ENCODE measurements at places on chromosomes 7 and 10. TPM values are rescaled to one million over a fixed set of nuclear protein-coding genes. Genes with fewer than 3 reads are reported as not detected.
A peak's percentile ranks its signal among the peaks of the same experiment; 100 is the strongest.

The NKX2-3 gene
- total RNA-seq = not detected

The ELFN1 gene
- 10.5 TPM for total RNA-seq

The CASP7 gene
- total RNA-seq = 9.9 TPM

The EBF3 gene
- 6.2 TPM for total RNA-seq

The KIN gene
- total RNA-seq = 10.0 TPM

The PRR15 gene
- not detected for total RNA-seq

The KCNK18 gene
- not detected for total RNA-seq

DNA sequence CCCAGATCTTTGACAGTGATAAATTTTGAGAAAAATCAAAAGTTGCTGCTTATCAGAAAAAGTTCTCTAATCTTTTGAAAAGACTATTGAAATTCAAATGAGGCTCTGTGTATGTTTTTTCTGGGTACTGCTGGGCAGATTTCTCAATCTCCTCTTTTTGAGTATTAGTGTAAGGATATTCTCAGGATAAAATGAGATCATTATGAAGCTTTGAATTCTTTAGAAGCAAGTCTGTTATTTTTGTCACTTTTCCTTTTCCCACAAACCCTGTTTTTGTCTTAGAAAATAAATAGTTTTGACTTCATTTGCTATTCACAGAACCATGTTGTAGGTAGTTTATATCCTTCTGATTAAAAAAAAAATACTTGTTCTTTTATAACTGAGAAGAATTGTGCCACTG is 7.9 kb downstream of the STAM start:
- H3K4me3 ChIP-seq = no peak overlapping the region
- H3K36me3 ChIP-seq = peaks cover 9% of the 10 kb centered on the region
- DNase-seq = no peak

DNA sequence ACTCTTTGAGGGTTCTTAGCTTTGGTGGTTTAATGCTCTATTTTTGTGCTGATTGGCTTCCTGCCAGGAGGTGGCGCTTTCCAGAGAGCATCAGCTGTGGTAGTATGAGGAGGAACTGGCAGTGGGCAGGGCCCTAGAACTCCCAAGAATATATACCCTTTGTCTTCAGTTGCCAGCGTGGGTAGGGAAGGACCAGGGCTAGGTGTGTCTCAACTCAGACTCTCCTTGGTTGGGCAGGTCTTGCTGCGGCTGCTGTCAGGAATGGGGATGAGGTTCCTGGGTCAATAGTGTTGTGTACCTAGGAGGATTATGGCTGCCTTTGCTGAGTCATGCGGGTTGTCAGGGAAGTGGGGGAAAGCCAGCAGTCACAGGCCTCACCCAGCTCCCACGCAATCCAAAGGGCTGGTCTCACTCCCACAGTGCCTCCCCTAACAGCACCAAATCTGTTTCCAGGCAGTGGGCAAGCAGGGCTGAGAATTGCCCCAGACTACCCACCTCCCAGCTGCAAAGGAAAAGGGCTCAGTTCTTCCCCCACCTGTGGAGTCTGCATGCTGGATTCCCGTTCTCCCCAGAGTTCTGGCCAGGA is 191.5 kb downstream of the PHTF2 start:
- H3K27ac ChIP-seq = no peak overlapping the region
- no peaks in the 10 kb centered on the region for H3K27me3 ChIP-seq
- no peaks in the 10 kb centered on the region for H3K4me1 ChIP-seq
- DNase-seq = no peak

DNA sequence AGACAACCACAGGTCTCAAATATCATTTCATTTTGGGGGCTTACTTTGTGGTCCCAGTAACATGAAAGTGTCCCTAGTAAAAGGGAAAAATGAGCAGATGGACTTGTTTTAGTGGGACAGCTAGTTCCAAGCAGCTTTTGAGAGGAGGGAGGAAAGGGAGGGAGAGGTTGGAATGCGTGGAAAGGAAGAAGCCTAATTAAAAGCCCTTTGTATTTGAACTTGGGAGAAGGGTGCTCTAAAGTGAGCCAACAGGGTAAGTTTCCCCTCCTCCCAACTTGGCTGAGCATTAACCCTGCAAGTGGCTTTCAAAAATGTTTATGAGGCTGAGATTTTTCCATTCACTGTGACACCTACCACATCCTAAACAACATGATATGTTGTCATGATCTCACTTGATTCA is 38.8 kb upstream of the LYZL1 start:
- H3K4me3 ChIP-seq = no peak overlapping the region
- no peaks in the 10 kb centered on the region for H3K36me3 ChIP-seq
- no peak overlapping the region for H3K27ac ChIP-seq
- H3K27me3 ChIP-seq = peaks cover 17% of the 10 kb centered on the region
- peaks cover 18% of the 10 kb centered on the region for H3K4me1 ChIP-seq
- no peak for DNase-seq

DNA sequence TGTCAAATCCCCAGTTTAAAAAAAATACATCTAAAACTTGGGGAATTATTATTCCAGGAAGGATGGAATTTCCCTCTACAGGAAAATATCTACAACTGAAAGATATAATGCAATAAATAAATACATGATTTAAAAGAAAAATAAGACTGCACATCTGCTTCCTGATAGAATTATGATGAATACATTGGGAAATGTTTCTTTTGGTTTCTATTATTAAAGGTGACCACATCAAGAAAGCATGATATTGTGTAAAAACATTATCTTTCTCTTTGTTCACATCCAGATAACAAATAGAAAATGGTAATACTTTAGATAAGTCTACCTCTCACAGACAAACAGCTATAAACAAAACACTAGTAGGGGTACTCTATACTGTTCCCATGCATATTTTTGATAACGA is 19.2 kb downstream of the SEMA3D start:
- H3K4me3 ChIP-seq = no peak overlapping the region
- H3K4me1 ChIP-seq = peaks cover 5% of the 10 kb centered on the region
- DNase-seq = no peak
- no peaks in the 10 kb centered on the region for H3K36me3 ChIP-seq
- no peaks in the 10 kb centered on the region for H3K27me3 ChIP-seq

DNA sequence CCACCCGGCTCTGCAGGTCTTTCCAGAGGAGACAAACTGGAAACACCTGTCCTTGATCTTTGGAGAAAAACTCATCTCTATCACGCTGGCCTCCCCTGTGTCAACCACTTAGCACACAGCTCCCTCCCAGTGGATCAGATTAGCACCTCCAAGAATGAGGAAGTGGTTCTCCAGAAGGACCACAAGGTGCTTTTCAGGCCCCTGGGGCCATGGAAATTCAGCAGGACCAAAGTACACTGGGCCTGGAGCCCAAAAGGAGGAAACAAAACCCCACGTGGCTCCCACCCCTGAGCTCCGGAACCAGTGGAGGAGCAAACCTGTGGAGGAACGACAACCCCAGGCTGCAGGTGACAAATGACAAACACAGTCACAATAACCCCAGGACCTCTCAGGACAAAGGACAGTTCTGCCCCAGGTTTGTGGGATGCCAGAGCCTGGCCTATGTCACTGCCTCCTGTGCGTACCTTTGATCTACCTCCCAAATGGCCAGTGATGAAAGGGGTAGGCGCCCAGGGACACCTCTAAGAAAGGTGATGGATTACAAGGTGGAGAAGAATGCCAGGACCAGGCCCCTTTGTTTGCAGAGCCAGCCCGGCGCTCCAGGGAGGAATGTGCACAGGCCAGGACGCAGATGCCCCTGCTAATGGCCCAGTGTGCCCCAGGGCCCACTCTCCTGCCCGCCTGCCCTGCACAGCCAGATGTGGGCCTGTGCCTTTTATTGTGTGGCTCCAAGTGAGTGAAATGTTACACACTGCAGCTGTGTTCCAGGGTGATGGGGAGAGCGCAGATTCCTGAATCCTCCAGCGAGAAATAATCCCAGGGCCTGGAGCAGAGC is 5.7 kb downstream of the TNS3 start:
- H3K4me1 ChIP-seq = peaks cover 83% of the 10 kb centered on the region
- peak overlapping the region; percentile 87 for H3K27ac ChIP-seq
- no peaks in the 10 kb centered on the region for H3K36me3 ChIP-seq
- peak overlapping the region; percentile 49 for H3K4me3 ChIP-seq
- peak; percentile 78 for DNase-seq

DNA sequence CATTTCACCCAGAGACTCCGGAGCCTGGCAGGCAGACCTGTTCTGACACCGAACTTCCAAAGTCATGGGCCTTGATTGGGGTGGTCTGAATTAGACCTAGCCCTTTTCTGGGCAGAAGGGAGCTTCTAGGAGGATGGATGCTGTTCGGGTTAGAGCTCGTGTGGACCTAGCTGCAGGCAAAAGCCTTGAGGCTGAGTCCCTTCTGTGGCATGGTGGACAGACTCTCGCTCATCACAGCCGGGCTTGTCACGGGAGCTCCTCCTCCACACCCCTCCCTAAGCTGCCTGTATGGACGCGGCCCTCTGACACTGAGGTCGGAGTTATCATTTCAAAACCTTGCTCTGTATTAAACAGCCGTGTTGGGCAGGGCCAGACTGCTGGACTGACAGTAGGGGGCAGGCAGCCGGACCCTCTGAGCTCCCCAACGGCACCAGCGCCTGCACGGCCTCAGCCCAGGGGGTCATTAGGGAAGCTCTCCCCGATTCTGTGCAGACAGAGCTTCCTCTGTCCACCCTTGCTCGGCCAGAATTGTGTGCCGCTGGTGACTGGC is 2.2 kb downstream of the IRF5 start:
- no peak for DNase-seq
- H3K36me3 ChIP-seq = no peaks in the 10 kb centered on the region
- H3K4me1 ChIP-seq = peaks cover 18% of the 10 kb centered on the region

DNA sequence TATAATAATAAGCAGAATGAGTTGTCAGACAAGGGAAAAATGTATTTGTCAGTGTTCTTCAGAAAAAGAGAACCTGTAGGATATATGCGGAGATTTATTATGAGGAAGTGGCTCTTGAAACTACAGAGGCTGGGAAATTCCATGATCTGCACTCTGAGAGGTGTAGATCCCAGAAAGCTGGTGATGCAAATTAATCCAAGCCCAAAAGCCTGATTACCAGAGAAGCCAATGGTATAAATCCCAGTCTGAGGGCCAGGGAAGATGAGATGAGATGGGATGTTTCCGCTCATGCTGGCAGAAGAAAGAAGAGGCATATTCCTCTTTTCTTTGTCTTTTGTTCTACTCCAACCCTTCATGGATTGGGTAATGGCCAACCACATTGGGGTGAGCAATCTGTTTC is 732.8 kb upstream of the IGFBP3 start:
- no peak overlapping the region for H3K4me3 ChIP-seq
- no peaks in the 10 kb centered on the region for H3K4me1 ChIP-seq
- no peak for DNase-seq
- no peak overlapping the region for H3K27ac ChIP-seq

Data from left ventricle myocardium inferior (tissue), 1 donor.